ENCODE measurements at places on chromosomes 16 and 17.

DNA sequence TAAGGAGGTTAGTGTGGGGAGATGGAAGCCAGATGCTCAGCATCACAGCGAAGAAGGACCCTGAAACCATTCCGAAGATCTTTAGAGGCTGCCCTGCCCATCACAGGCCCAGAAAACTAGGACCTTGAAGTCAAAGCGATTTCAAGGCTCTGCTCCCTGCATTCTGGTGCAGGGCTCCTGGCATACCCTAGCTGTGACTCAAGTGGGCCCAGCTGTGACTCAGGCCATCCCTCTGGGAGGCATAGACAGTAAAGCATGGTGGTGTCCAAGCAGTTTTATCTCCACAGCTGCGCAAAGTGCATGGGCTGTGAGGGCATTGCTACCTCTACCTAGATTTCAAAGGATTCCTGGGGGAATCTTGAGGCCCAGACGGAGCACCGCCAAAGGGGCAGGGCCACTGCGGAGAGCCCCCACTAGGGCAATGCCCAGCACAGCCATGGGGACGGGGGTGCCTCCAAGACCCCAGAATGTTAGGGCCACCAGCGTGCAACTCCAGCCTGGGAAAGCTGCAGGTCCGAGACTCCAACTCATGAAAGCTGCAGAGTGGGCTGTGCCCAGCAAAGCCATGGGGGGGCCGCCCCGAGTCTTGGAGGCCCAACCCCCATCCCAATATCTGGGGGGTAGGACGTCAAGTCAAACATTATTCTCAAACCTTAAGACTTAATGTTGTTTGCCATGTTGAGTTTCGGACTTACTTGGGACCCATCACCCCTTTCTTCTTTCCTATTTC is 11.7 kb upstream of the ZNF594 start:
- no peak for DNase-seq

DNA sequence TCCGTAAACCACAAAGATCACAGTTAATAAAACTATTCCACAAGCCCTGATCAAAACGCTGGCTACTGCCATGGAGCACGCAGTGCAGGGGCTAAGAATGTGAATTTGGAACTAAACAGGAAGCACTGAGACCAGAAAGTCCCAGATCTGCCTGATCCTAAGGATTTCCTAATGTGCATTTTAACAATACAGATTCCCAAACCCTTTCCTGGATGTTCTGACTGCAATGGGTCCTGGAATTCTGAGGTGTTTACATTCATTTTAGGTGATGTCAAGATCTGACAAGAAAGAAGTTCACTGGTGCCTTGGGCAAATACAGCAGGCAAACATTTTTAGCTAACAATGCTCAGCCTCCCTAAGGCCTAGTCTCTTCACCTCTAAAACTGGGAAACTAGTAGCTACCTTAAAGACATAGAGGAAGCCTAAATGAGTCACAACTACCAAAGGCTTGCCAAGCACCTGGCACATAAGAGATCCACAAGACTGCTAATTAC is 10.3 kb downstream of the NSMCE1 start:
- DNase-seq = no peak

GRCh38 chr17:40326014-40326831 is 17.2 kb downstream of the RARA start:
- DNase-seq = no peak

- no peak for DNase-seq
These were observed 467.1 kb downstream of the SOX9 start for GRCh38 chr17:72587773-72588511.

GRCh38 chr17:77880711-77881450 is 77.6 kb upstream of the TNRC6C start:
- DNase-seq = no peak

GRCh38 chr17:17605729-17606088 is 14.2 kb upstream of the PEMT start:
- DNase-seq = no peak

- DNase-seq = no peak
These were observed 49.9 kb upstream of the CDR2 start for GRCh38 chr16:22424161-22424937.

- peak; percentile 56 for DNase-seq
These were observed 5.0 kb downstream of the SLC5A2 start for GRCh38 chr16:31487720-31488467.

DNA sequence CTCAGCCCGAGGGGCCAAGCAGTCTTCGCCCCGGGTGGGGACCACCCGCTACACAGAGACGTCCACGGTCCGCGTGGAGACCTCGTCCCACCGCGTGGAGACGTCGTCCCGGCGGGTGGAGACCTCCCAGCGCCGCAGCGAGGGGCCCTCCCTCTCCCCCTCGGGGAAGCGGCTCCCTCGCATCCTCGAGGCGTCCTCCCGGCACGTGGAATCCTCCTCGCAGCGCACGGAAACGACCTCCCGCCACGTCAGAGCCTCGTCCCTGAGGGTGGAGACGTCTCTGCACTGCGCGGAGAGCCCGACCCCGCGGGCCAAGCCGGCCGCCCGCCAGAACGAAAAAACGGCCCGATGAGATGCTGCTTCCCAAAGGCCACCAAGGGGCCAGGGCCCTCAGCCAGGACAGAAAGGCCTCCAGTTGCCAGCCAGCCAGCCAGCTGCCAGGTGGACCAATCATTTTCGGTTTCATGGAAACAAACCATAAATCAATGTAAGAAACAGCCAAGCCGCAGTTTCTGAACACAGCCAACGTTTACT is 424 bp downstream of the C17orf100 start:
- no peak for DNase-seq

DNA sequence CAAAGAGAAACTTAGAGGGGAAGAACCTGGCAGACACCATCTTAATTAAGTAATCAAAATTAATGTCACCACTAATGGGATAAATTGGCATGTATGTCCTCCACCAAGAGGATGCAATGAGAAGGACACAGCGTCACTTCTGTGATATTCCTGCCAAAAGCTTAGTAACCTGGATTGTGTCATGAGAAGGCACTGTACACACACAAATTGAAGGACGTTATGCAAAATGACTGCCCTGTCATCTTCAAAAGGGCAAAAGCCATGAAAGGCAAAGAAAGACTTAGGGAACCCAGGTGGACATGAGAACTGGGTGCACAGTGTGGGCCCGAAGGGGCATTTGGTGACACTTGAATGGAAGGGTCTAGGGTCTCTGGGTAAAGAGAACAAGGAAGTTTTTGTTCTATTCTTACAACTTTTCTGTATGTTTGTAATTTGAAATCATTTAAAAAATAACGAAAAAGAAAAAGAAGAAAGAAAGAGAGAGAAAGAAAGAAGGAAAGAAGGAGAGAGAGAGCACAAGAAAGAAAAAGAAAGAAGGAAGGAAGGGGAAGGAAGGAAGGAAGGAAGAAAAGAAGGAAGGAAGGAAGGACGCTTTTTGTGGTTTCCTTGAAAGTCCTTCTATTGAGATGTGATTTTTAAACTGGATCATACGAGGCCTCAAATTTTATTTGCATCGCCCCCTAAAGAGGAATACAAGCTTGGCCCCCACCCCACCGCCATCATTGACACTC is 4.0 kb upstream of the APOH start:
- DNase-seq = no peak

DNA sequence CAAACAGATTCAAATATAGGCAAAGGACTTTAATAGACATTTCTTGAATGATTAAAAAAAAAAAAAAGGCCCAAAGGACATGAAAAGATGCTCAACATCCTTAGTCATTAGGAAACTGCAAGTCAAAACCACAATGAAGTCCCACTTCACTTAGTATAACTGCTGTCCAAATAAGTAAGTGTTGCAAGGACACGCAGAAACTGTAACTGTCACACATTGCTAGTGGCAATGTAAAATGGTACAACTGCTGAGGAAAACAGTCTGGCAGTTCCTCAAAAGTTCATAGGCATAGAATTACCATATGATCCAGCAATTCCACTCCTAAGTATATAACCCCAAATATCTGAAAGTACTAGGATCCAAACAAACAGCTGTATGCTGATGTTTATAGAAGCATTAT is 112.7 kb downstream of the BRIP1 start:
- no peak for DNase-seq

DNA sequence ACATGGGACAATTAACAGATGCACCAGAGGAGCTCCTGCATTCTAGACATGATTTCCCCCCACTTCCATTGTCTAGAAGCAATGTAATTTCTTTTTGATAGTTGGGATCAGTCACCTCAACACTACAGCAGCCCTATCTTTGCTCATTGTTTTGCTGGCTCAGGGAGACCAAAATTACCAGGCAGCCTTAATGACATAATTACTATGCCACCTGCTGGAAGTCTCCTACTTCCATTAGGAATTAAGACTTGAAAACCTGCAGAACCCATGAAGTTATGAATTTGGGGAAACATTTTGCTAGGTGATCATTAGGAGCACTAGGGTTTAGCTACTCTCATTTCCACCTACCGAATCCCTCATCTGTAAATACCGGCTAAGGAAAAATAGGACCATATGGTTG is 312.0 kb upstream of the CA10 start:
- DNase-seq = no peak

- no peak for DNase-seq
These were observed 17.0 kb downstream of the FAM117A start for GRCh38 chr17:49746791-49747490.

DNA sequence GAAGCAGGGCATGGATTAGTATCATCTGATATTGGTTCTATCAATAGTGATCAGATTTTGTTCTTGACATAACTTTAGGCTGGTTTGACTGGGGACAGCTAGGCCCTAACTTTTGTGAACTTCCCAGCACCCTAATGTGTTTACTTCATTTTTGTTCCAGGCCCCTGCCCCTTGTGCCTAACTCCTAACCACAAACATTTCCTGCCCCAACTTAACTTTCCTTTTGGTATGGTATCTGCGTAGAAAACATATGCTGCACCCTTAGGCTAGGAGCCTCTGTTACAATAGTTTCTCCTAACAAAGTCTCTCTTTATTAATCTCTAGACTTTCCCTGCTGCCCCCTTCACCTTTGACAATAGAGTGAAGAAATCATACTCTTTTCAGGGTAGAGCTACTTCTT is 2.5 kb downstream of the ADPRM start:
- peak; percentile 6 for DNase-seq

DNA sequence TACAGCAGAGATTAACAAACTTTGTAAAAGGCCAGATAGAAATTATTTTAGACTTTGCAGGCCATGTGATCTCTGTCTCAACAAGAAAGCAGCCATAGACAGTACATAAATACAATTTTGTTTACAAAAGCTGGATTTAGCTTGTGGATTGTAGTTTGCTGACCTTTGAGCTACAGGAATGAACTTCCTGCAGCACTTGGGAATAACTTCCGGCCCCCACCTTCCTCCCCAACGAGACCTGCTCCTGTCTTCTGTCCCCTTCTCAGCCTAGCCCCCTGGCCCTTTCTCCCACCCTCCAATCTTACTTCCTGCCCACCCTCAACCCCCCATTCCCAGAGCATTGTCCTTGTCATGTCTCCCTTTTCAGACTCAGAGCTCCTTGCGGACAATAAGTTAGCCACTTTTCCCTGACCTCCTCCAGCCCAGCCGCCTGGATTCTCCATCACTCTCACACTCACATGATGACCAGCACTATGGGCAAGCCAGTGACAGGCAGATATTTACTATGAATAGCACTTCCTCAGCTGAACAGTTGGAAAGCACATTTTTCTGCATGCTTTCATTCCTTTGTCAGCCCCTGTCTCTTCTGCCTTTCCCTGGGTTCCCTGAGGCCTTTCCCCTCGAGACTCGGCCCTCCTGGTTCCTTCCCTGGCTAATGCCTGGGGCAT is 27.6 kb upstream of the DLX3 start:
- DNase-seq = no peak

GRCh38 chr17:55294042-55294751 is 29.4 kb downstream of the HLF start:
- no peak for DNase-seq

GRCh38 chr16:66959704-66960161 is 1.3 kb upstream of the CES3 start:
- no peak for DNase-seq

DNA sequence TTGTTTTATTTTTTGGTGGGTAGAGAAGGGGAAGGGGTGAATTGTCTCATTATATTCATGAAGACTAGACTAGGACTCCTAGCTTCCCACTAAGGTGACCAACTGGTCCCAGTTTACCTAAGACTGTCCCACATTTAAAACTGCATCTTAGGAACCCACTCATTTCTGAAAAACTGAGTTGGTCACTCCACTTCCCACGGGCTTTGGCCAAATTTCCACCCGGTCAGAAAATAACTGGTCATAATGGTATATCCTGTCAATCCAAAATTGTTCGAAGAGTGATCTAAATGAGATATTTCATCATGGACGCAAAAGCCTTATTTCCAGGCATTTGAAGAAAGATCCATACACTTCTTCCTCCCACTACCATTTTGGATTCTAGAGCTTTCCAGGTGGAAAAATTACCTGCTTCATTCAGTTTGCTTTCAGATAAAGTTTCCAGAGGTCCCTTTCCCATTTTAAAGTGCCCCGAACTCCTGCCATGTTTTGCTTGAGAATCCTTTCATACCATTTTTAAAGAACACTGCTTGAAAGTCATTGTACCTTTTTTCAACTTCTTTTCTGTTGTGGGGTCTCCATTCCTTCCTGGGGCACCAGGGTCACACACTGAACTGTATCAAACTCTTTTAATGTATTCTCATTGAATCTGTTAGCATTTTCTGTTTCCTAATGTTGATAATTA is 21.8 kb upstream of the ZFHX3 start:
- no peak for DNase-seq

DNA sequence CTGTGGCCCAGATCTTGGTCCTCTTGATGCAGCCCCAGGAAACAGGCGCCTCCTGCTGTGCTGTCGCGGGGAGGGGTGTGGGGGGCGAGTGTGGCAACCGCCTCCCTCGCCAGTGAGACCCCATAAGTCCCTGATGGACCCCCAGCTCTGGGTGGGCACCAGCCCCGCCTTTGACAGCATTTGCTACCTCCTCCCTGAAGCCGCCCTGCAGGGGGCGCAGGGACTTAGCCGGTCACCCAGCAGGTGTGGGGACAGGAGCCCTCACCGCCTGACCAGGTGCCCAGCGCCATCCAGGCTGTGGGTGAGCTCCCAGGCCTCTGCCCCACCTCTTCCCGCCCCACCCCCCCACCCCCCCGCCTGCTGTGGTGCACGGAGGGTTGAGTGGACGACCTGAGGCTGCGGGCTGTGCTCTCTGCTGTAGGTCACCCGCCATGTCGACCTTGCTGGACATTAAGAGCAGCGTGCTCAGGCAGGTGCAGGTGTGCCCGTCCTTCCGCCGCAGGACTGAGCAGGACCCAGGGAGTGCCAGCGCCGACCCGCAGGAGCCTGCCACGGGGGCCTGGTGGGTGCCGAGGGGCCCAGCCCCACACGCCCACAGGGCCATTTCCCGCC is 4.8 kb downstream of the BAIAP3 start:
- DNase-seq = no peak

- DNase-seq = no peak
These were observed 3.5 kb upstream of the MYO15A start for GRCh38 chr17:18105027-18105426.

Data from stimulated activated CD4-positive, alpha-beta T cell treated with anti-CD3 and anti-CD28 coated beads, Interleukin-15, amount 100 ng/mL, for 1 hour (primary cell).